ENCODE measurements at places on chromosomes 5 and 9. TPM values are rescaled to one million over a fixed set of nuclear protein-coding genes. Genes with fewer than 3 reads are reported as not detected.

Gene GPR151
- not detected for total RNA-seq

Gene IL31RA
- total RNA-seq, result 3.1 TPM

Gene LHX2
- 5.1 TPM for total RNA-seq

Gene PCDHB3
- 3.1 TPM for total RNA-seq

Gene FST
- 8.0 TPM for total RNA-seq

Gene CTSV
- total RNA-seq, result 107 TPM

Gene MARCOL
- not detected for total RNA-seq

Gene ARHGEF28
- 8.7 TPM for total RNA-seq

Gene PCDHA11
- total RNA-seq, result 4.6 TPM

Gene PSMD5
- total RNA-seq, result 39.0 TPM

Gene SPINK7
- not detected for total RNA-seq

Gene MYMK
- total RNA-seq, result not detected

Gene EIF4E1B
- total RNA-seq, result 2.4 TPM

Gene KDM3B
- total RNA-seq, result 85.3 TPM

Gene PLK2
- 55.3 TPM for total RNA-seq

Gene PRDM9
- total RNA-seq, result 10.2 TPM

Gene MLANA
- not detected for total RNA-seq

Gene CARD6
- 4.8 TPM for total RNA-seq

Gene MUSK
- 11.6 TPM for total RNA-seq

Gene FIBCD1
- total RNA-seq, result 29.1 TPM

Gene BRINP1
- 1.7 TPM for total RNA-seq

Gene PCDHA7
- 2.7 TPM for total RNA-seq

Gene PALM2AKAP2
- 0.87 TPM for total RNA-seq

Gene NUTM2F
- 1.1 TPM for total RNA-seq

Gene PCDHB11
- 4.0 TPM for total RNA-seq

Gene CXXC5
- total RNA-seq, result 71.1 TPM

Gene CDX1
- total RNA-seq, result 3.4 TPM

Gene GNE
- total RNA-seq, result 22.7 TPM

Gene C9orf153
- total RNA-seq, result 5.0 TPM

Gene GRAMD2B
- total RNA-seq, result 23.5 TPM

Gene TMC1
- 2.0 TPM for total RNA-seq

Gene IFNA2
- total RNA-seq, result 1.3 TPM

Gene ZNF483
- 28.6 TPM for total RNA-seq

Gene FAM169A
- 58.6 TPM for total RNA-seq

Gene ANKRD31
- total RNA-seq, result 10.3 TPM

Gene GNAQ
- 42.9 TPM for total RNA-seq

Gene GLDC
- 11.4 TPM for total RNA-seq

Gene SHOC1
- total RNA-seq, result 25.9 TPM

Gene CKS2
- 222 TPM for total RNA-seq

Gene C9orf50
- total RNA-seq, result 9.4 TPM

Gene ALAD
- 52.8 TPM for total RNA-seq

Gene SLC6A18
- total RNA-seq, result not detected

Gene DMRT3
- total RNA-seq, result 6.3 TPM

Gene ECM2
- 16.8 TPM for total RNA-seq

Gene SLC1A1
- 0.63 TPM for total RNA-seq

Gene ENG
- 132 TPM for total RNA-seq

Gene S1PR3
- 4.5 TPM for total RNA-seq

Gene SHISAL2B
- total RNA-seq, result 0.74 TPM

Gene OR2V2
- total RNA-seq, result not detected

All from testis (tissue), 5 donors.